AML-193 (cell line): ENCODE measurements at places on chromosomes 12 and 14.

DNA sequence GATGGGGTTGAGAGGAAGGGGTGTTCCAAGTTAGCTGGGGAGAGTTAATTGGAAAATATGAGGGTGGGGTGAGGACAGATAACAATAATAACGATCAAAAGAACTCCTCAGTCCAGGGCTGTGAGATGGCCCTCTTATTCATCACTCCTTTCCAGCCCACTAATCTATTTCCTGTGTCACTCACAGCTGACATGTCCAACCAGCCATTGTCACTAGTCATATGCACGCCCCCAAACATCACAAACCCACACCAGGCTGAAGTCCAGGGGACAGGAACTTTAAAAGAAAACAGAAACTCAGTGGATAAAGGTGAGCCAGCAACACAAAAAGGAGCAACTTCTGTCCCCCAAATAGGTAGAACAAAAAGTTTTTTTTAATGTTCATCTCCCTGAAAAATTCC lies 911 bp downstream of the CALCOCO1 start:
- DNase-seq: no peak

DNA sequence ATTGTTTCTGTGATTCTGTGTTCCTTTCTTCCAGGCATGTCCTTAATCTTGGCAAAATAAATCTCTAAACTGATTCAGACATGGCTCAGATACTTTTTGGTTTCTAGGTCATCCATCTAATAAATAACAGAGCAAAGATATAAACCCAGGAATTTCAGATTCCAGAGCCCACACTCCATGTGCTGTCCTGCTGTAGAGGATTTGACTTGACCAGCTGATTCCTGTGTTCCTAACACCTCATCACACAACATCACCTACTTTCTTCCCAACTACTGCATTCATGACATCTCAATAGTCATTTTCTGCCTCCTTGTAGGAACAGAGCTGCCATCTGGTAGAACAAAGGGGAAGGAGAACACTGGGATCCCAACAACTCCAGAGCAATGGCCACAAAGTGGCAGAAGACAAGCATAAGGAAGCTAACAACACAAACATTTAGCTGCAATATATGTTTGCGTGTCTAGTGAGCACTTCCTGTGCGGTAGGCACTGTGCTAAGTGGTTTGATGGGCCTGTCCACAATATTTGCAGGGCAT lies 91.9 kb upstream of the OVCH1 start:
- no peak for DNase-seq

GRCh38 chr12:131203666-131204415 lies 250.1 kb downstream of the ADGRD1 start:
- no peak for DNase-seq

GRCh38 chr12:105030820-105031807 lies 45.0 kb downstream of the NOPCHAP1 start:
- DNase-seq: no peak

DNA sequence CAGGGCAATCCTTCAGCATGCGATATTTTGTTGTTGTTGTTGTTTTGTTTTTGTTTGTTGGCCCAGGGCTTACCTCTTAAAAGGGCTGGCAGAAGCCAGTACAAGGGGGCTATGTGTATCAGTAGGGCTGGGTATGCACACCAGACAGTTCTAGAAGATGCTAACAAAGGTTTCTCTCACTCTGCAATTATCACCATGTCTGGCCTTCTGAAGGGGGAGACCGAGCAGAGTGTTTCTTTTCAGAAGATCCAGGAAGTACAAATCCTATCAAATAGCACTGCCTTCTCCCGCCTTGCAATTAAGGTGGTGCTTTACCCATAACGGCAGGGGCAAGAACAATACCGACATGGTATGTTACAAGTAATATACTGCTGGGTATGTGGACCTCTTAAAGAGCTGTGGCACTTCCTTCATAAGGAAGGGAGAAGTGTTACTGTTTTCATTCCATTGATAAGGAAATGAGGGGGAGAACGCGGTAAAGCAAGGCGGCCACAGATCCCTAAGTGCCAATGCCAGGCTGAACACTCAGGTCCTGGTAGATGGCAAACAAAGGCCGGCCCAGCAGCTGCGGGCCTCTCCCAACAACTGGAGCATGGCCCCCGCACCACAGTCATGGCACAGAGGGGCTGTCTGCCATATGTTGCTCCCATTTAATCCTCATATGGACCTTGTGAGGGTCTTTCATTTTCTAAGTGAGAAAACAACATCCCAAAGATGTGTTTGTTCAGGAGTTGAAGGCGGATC lies 19.2 kb upstream of the CACNA2D4 start:
- DNase-seq: no peak

GRCh38 chr14:65476942-65477318 lies 64.4 kb downstream of the FUT8 start:
- DNase-seq: no peak

GRCh38 chr14:69606258-69607184 lies 4.9 kb upstream of the SUSD6 start:
- DNase-seq: peak; percentile 61

- DNase-seq: no peak
Measured at GRCh38 chr14:29757711-29758233, 169.9 kb downstream of the PRKD1 start.

DNA sequence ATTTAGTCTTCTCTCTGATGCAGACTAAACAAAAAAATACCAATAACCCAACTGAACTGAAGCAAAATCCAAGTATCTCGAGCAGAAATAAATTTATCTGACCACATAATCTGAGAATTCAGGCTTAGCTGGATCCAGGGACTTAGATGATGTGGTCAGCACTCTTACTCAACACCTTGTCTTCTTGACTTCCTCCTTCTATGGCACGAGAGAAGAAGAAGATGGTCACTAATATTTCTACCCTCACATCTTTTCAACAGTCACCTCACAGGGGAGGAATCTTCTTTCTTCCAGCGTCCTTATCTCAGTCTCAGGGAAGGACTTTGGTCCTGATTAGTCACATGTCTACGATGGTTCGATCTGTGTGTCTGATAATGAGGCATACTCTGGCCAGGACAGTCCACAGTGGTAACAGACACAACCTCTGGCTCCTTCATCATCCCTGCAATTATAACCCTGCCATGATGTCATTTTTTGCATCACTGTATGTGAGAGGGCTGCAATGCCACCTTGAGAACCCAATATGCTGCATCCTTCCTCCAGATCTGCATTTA lies 15.8 kb downstream of the RGS6 start:
- DNase-seq: no peak

- DNase-seq: no peak
Measured at GRCh38 chr12:9391815-9392214, 183.6 kb upstream of the PZP start.

- no peak for DNase-seq
Measured at GRCh38 chr14:101026341-101026740, 122.8 kb upstream of the RTL1 start.

GRCh38 chr14:101349108-101349507 lies 212.2 kb upstream of the DIO3 start:
- DNase-seq: no peak

GRCh38 chr12:113112043-113112899 lies 23.3 kb downstream of the RASAL1 start:
- DNase-seq: no peak

- peak; percentile 26 for DNase-seq
Measured at GRCh38 chr12:49089821-49090773, 4.5 kb downstream of the DHH start.

GRCh38 chr12:102806592-102806991 lies 110.5 kb downstream of the PAH start:
- DNase-seq: no peak

DNA sequence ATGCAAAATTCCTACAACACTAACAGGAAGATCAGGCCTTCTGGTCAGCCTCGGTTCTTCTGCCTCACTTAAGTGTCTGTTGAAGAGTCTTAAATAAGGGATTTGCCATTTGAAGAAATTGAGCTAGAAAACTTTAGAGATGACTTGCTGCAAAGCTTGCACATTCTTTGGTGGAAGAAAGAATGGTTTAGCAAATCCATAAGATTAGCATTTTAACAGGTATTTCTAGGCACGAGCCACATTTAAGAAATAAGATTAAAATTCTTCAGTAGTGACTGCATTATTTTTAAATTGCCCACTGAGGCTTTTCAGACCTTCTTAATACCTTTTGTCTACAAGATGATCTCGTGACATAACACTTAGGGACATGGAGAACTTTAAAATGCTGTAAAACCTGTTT lies 327.1 kb downstream of the TMEM117 start:
- DNase-seq: no peak

- DNase-seq: no peak
Measured at GRCh38 chr12:23579257-23579656, 370.2 kb downstream of the SOX5 start.

GRCh38 chr12:4120316-4120917 lies 153.1 kb upstream of the CCND2 start:
- no peak for DNase-seq
